Heart right ventricle (tissue), 16 donors: ENCODE measurements at places on chromosomes 1 and 21. TPM values are rescaled to one million over a fixed set of nuclear protein-coding genes. Genes with fewer than 3 reads are reported as not detected.

- H3K27ac ChIP-seq = no peak overlapping the region
- H3K27me3 ChIP-seq = no peaks in the 10 kb centered on the region
- H3K4me3 ChIP-seq = no peak overlapping the region
- no peak for DNase-seq
- no peaks in the 10 kb centered on the region for H3K4me1 ChIP-seq
Measured at GRCh38 chr1:166700696-166701095, 138.6 kb upstream of the POGK start.

DNA sequence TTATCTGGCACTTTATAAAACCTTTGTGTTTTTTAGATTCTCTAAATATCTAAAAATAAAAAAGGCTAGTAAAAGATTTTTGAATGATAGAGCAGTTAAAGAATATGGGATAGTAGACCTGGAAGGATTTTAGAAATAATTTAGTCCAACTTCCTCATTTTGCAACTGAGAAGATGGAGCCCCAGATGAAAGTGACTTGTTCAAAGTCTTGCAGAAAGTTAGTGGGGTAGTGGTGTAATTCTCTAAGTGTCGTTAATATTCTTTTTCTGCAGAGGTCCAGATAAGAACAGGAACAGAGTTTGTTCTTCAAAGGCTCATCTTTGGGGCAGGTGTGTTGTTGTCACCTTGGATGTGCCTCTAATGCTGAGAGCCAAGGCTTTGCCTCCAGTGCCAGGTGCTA lies 159.5 kb downstream of the DISC1 start:
- H3K4me1 ChIP-seq = peaks cover 7% of the 10 kb centered on the region
- H3K4me3 ChIP-seq = no peak overlapping the region

Gene TMIGD3
- total RNA-seq = 6.2 TPM

Gene PAPPA2
- total RNA-seq = 1.3 TPM

DNA sequence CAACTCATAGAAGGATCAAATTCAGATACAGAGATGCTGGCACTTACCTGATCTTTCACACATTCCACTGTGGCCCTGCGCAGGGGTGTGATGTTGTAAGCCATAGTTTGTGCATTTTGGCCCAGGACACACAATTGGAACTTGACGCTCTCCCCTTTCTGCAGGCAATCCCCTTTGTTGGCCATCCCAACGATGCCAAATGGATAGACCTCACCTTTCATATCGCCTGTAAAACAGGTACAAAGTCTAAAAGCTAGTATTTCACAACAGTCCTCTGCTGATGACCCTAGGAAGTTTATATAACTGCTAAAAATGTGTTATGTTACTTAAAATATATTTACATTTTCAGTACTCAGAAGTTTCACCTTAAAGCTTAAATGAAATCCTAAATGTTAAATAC lies 3.9 kb upstream of the NRAS start:
- no peaks in the 10 kb centered on the region for H3K27me3 ChIP-seq
- no peak overlapping the region for H3K4me3 ChIP-seq
- no peak for DNase-seq

DNA sequence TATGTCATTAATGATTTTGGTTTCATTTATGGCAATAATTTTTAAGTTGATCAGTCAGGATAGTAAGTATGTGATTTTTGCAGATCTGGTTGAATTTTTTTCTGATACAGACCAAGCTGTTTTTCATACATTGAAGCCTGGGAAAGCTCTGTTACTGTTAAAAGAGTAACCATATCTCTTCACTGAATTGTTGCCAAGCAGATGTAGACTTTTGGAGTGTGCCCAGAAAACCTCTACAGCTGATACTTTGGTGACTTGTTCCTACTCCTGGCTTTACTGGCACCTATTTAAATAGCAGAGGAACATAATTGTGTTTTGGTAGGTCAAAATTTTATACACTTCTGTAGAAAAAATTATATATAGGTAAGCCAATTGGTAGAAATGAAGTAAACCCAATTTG lies 49.4 kb downstream of the NFIA start:
- no peaks in the 10 kb centered on the region for H3K27me3 ChIP-seq
- peaks cover 51% of the 10 kb centered on the region for H3K4me1 ChIP-seq
- H3K4me3 ChIP-seq = no peak overlapping the region
- DNase-seq = no peak
- peak overlapping the region; percentile 66 for H3K27ac ChIP-seq

Gene AADACL4
- total RNA-seq = not detected

Gene NR1I3
- not detected for total RNA-seq

DNA sequence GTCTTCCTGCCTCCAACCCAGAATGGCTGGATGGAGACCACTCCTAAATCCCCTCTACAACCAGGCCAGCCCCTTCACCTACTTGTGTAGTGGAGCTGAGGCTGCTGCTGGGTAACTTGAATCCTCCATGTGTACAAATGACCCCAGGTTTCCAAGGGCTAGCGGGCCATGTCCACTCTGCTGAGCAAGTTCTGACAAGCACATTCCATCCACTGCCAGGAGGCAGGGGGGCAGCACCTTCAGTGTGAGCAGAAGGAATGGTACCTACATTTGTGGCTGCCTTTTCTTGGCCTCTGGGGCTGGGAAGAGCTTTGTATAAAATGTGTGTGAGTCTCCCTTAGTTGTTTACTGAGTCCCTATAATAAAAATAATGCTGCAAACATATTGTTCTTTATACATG lies 14.5 kb downstream of the KIAA0040 start:
- H3K27me3 ChIP-seq = no peaks in the 10 kb centered on the region
- peaks cover 22% of the 10 kb centered on the region for H3K4me1 ChIP-seq
- no peak overlapping the region for H3K4me3 ChIP-seq
- H3K27ac ChIP-seq = no peak overlapping the region
- H3K36me3 ChIP-seq = peaks cover 37% of the 10 kb centered on the region
- DNase-seq = no peak

DNA sequence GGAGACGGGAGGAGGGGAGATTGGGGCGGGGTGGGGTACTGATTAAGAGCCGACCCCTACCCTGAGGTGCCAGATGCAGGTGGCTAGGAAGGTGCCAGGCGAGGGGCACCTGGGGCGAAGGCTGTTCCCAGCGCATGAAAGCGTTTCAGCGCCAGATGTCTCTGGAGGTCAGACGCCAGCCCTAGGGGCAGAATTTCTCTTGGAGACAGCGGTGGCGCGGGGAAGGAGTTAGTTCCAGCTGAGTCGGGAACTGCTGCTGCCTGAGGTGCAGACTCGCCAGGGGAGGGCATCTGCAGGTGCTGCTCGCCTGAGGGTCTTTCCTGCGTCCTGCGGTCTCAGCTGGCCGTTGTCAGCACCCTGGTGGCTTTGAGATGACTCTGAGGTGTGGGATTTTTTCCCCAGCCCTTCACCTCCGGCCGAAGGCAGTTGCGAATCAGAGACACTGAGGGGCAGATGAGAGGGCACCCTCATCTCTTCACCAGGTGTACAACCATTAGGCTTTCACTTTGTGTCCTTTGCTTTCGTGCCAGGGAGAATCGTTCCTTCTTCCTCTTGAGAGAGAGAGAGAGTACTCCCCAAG lies 539 bp downstream of the CGN start:
- no peaks in the 10 kb centered on the region for H3K36me3 ChIP-seq
- peak overlapping the region; percentile 58 for H3K4me3 ChIP-seq
- peak; percentile 8 for DNase-seq

- no peaks in the 10 kb centered on the region for H3K4me1 ChIP-seq
- no peak overlapping the region for H3K4me3 ChIP-seq
- H3K27ac ChIP-seq = no peak overlapping the region
- H3K27me3 ChIP-seq = no peaks in the 10 kb centered on the region
- DNase-seq = no peak
Measured at GRCh38 chr1:228190182-228190581, 17.7 kb upstream of the OBSCN start.

GRCh38 chr1:85314726-85315125 lies 38.3 kb upstream of the BCL10 start:
- H3K36me3 ChIP-seq = no peaks in the 10 kb centered on the region
- H3K4me1 ChIP-seq = peaks cover 30% of the 10 kb centered on the region
- H3K27ac ChIP-seq = peak overlapping the region; percentile 91

GRCh38 chr1:200247518-200247917 lies 162.3 kb downstream of the ZNF281 start:
- DNase-seq = no peak
- no peak overlapping the region for H3K4me3 ChIP-seq
- peaks cover 4% of the 10 kb centered on the region for H3K4me1 ChIP-seq
- H3K27ac ChIP-seq = no peak overlapping the region

GRCh38 chr1:202310746-202311145 lies 31.0 kb downstream of the UBE2T start:
- H3K27me3 ChIP-seq = no peaks in the 10 kb centered on the region
- no peak overlapping the region for H3K4me3 ChIP-seq
- H3K4me1 ChIP-seq = peaks cover 12% of the 10 kb centered on the region
- no peaks in the 10 kb centered on the region for H3K36me3 ChIP-seq
- no peak for DNase-seq

DNA sequence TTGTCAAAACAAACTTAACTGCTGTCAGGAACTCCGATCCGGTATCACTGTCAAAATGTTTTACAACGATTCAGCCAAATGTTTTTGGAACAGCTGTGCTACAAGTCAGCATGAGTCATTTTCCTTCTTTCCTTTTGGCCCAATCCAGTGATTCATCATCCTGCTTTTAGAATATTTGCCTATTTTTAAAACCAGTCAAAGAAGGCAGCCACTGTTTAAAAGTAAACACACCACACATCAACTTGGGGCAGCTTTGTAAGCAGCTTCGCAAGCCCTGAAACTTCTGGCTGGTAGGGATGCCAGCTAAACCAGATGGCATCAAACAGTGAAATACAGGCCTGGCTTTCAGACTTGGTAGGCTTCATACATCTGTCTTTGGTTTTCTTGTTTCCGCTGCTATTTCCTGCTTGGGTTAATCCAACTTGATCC lies 14.9 kb downstream of the MAP3K7CL start:
- no peaks in the 10 kb centered on the region for H3K36me3 ChIP-seq
- no peak overlapping the region for H3K27ac ChIP-seq
- peaks cover 16% of the 10 kb centered on the region for H3K4me1 ChIP-seq
- no peaks in the 10 kb centered on the region for H3K27me3 ChIP-seq
- no peak for DNase-seq

Gene ANGEL2
- 13.8 TPM for total RNA-seq

GRCh38 chr1:186865253-186865652 lies 36.5 kb downstream of the PLA2G4A start:
- H3K4me1 ChIP-seq = no peaks in the 10 kb centered on the region
- H3K27me3 ChIP-seq = no peaks in the 10 kb centered on the region
- no peak for DNase-seq
- H3K27ac ChIP-seq = no peak overlapping the region

Gene LIN28A
- total RNA-seq = not detected

DNA sequence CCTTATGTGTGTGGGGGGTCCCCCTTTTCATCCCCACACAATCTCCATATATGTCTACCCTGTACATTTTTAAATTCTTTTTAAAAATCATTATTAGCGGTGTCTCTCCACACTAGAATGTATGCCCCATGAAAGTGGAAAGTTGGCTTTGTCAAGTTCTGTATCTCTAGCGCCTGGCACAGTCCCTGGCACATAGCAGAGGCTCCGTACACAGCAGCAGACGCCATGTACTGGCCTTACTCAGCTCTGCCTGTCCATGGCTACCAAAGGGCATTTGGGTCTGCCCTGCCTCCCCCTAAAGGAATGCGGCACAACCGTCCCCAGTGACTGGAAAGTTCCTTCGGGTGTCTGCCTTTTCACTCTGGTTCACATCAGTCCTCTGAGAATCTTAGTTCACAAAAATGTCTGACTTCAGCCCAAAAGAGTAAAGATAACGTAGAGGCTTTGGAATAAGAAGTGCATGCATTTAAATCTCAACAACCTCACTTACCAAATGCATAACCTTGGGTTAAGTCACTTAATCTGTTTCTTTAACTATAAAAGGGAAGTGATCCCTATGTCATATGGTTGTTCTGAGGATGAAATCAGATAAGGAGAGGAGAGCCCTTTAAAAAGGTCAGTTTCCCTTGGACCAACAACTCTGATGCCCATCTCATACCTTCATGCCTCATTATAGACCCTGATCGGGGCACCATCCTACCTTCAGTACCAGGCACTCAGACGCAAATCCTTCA lies 61.1 kb downstream of the CD46 start:
- peak overlapping the region; percentile 95 for H3K27ac ChIP-seq
- H3K36me3 ChIP-seq = no peaks in the 10 kb centered on the region
- peaks cover 100% of the 10 kb centered on the region for H3K4me1 ChIP-seq
- H3K4me3 ChIP-seq = no peak overlapping the region
- no peak for DNase-seq
